ENCODE measurements at places on chromosomes 7 and 10. TPM values are rescaled to one million over a fixed set of nuclear protein-coding genes. Genes with fewer than 3 reads are reported as not detected.

The ABCB4 gene
- 0.39 TPM for polyA plus RNA-seq

The KIAA1217 gene
- polyA plus RNA-seq, result 41.8 TPM

The DGKB gene
- 0.35 TPM for polyA plus RNA-seq

The NKX1-2 gene
- polyA plus RNA-seq, result not detected

The SPDYE6 gene
- polyA plus RNA-seq, result 11.5 TPM

GRCh38 chr7:7662527-7662926 is 22.0 kb downstream of the UMAD1 start:
- no peak for DNase-seq

- no peak for DNase-seq
Measured at GRCh38 chr10:18472977-18473376, 178.4 kb downstream of the NSUN6 start.

- DNase-seq, result no peak
Measured at GRCh38 chr7:33039903-33040292, 22.7 kb downstream of the NT5C3A start.

- DNase-seq, result no peak
Measured at GRCh38 chr10:112265745-112266144, 17.5 kb upstream of the TECTB start.

DNA sequence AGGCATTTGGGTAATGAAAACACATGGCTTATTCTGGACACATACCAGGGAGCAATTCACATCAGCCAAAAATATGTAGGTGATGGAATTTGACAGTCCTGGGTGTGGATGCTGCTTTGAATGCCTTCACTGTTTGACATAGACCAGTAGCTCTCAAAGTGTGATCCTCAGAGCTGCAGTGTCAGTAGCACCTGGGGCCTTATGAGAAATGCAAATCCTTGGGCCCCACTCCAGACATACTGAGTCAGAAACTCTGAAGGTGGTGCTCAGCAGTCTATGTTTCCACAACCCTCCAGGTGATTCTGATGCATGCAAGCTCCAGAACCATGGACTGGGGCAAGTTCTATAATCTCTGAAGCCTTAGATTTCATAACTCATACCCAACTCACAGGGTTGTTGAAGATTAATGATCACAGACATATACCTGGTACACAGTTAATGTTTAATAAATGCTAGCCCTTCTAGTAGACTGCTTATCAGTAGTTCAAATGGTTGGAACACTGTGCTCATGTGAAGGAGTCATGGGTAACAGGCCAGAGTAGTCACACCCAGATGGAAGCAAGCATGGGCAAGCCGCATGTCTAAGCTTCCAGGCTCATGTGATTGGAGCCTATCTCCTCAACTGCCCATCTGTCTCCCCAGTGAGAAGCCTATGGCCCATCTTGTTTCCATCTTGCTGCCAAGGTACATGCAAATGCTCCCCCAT is 715.7 kb downstream of the GRID1 start:
- no peak for DNase-seq

- no peak for DNase-seq
Measured at GRCh38 chr10:129899276-129900130, 64.6 kb downstream of the EBF3 start.

GRCh38 chr7:139358541-139359365 is 941 bp upstream of the LUC7L2 start:
- DNase-seq, result no peak

DNA sequence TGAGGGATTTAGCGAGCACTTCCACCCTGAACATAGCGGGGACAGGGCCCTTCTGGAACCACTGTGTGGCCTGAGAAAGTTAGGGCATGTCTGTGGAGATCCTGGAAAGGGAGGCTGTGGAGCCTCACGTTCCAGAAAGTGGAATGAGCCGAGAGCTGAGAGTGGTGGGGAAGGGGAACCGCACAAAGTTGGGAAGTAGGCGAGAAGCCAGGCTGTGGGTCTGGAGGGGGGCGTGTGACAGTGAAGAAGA is 10.4 kb upstream of the PAX2 start:
- DNase-seq, result no peak

DNA sequence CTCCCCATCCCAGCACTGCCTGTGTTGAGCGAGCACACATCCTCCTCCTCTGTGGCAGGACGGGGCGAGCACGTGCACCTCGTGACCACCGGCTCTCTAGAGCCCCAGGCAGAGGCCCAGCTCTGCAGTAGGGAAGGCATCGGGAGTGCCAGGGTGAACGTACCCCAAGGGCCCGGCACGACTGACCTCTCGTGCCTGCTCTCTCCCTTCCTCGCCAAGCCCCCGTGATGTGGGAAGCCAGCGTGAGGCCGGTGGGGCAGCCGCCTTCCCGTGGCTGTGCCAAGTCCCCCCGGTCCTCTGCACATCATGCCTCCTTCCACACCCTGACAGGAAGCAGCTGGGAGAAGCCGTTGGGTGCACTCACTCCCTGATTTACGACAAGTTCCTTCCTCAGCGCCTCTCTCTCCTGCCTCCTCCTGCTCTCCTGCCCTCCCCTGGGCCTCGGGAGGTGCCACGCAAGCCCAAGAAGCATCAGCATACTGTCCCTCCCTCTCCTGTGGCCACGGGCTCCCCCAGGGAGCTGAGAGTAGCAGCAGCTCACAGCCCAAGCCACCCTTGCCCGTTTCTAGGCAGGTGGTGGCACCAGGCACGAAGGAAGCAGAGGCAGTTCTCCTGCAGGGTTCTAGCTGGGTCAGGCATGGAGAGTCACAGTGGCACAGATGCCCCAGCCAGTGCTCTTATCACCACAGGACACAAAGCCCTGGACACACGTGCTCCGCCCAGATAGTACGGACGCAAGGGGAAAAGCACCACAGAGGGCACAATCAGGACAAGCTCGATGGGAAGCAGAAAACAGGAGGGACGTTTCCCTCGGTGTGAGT is 47.0 kb downstream of the AMZ1 start:
- no peak for DNase-seq
